ENCODE measurements at places on chromosomes 12 and 14.

DNA sequence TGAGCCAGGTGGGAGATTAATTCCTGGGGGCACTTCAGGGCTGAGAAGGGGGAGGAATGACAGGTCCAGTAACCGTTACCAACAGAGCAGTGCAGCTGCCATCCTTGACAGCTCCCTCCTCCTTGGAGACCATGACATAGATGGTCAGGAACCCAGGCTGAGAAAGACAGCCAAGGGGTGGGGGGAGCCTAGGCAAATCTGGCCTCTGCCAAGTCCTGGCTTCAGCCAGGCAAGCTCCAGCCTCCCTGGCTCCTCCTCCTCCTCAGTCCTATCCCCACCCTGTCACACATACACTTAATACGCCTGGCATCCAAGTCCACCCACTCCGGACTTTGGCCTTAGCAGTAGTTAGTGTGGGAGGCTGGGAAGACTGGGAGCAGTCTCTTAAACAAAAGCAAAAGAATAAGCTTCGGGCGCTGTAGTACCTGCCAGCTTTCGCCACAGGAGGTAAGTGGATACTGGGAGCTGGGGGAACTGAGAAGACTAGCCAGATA is at the start of gene RDH5:
RDH5 (plus strand) TSS at position 323 of the 494 bp plus-strand sequence. CDS start 792 bp downstream, outside the sequence.
- DNase-seq: no peak

DNA sequence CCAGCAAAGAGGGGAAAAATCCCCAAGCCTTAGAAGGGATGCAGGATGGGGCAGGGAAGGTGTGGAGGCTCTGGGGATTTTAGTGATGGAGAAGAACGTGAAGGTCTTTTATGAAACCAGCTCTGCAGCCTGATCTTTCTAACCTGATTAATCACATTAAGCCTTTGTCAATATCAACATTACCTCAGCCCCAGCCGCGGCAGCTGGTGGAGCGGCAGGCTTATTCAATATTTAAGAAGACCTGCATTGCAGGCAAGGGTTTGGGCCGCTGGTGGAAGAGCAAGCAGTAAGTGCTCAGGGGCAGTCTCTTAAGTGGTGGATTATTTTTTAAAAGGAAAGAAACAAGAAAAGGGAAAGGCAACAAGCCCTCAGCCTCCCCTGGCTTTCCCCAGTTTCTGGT is 16.6 kb downstream of the RPH3A start:
- no peak for DNase-seq

- no peak for DNase-seq
Observed at GRCh38 chr14:83257466-83258439, 1724.1 kb upstream of the SEL1L start.

GRCh38 chr12:27305673-27306456 is 26.8 kb upstream of the BMAL2 start:
- DNase-seq: peak; percentile 66

DNA sequence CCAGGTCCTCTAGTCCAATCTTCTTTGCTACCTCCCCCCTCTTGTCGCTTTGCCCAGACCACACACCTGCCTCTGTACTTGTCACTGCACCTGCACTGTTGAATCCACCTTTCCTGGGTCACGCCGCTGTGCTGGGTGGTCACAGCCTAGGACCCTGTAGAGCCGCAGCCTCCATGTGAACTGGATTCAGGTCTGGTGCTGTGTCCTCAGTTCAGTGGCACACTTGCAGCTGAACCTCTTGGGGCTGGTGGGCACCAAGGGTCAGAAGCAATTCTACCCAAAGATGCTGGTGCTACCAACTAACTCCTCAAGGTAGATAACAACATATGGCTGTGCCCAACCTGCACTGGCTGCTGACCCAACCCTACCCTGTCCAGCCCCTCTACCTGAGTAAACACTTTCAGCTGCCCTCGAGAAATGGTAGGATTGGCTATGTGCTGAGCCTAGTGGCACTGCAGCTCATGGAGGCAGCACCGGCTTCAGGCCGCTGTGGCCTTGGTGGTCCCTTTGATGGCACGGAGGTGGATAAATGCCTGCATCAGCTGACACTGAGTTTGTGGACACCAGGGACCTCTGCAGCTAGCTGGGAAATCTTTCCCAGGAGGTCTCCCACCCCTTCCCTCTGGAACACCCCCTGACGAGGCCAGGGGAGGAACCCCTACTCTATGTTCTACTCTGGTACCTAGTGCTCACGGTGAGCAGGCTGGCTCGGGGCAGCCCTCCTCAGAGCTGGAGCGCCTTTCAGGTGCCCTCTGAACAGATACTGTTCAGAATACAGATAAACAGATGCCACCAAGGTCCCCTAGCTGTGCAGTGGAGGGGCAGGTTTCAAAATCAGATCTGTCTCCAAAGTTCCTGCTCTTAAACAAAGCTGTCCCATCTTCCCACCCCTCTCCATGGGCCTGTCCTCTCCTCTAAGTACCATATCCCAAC is 14.3 kb downstream of the AGAP2 start:
- DNase-seq: no peak

DNA sequence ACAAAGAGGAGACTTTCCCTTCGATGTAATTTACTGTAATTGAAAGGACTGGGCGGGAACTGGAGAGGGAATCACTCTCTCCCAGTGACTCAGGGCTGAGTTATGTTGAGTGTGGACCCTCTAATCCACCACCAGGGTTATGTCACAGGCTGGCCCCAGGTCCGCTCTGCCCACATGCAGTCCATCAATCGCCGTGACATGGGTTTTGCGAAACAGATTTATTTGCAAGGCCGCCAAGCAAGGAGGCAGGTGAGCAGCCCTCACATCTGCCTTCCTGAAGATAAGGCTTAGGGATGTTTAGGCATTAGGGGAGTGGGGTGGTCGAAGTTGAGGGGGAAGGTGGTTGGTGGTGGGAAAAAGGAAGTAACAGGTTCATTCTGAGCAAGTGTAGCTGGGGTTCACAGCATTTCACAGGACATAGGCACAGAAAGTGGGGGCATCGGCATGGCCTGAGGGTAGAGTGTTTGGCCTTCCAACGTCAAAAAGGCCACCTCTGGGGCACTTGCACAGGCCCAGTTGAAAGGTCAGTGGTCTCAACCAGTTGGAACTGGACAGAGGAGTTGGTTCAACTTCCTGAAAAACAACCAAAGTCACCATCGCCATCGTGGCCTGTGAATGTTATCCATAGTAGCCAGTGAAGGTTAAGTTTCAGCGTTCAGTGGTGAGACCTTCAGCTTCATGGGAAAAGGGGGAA is 66.9 kb downstream of the DNAH10 start:
- no peak for DNase-seq

DNA sequence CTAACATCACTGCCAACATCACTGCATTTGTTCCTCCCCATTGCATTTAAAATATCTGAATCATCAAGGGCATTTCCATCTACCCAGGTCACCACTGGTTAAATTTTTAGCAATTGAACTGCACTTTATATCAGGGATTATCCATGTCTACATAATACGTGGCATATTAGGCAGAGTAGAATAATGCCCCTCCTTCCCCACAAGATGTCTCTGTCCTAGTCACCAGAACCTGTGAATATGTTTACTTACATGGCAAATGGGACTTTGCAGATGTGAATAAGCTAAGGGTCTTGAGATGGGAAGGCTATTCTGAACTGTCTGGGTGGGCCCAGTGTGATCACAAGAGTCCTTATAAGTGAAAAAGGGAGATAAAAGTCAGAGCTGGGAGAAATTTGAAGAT is 181.7 kb upstream of the ARID2 start:
- DNase-seq: peak; percentile 8

DNA sequence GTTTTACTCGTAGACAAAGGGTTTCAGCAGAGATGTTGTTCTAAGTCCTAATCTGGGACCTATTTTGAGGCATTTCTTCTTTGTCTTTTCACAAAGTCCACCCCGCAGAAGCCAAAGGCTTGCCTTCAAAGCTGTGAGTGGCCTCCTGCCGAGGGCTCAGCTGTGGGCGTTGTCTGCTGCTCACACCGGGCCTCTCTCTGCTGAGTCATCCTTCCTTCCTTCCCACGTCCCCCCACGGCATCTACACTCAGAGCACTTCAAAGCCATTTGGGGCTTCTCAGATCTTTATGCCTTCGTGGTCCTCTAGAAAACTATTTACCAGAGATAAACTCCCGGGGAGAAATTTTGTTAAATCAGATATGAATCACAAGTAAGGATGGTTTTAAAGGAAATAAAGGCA is 115.9 kb upstream of the TMPO start:
- DNase-seq: peak; percentile 47

DNA sequence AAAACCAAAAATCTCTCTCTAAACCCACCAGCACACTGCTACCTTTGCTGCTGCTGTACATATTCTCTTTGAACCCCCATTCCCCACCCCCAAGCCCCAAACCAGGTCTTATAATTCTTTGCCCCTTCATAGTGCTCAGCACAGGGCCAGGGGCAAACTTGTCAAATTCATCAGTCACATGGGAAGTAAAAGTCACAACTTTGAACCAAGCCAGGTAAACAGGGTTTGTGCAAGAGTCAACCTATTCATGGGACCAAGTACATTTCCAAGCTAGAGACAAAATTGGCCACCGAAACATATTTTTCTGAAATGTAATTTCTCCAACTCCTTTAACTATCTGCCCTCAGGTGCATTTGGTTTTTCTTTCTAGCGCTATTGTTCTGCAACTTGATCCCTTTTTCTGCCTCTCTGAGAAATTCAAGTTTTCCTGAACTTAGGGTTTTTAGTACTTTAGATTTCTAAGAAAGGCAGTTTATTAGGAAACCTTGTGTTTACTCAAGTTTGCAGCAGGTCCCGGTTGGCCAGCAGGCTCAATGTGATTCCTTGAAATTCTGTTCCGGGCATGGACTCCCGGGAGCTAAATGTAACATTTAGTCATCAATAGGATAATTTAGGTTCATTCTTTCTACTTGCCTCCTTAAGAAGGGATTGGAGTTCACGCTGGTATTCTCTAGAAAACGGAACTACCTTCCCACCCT is 230.5 kb downstream of the EFCAB11 start:
- no peak for DNase-seq

DNA sequence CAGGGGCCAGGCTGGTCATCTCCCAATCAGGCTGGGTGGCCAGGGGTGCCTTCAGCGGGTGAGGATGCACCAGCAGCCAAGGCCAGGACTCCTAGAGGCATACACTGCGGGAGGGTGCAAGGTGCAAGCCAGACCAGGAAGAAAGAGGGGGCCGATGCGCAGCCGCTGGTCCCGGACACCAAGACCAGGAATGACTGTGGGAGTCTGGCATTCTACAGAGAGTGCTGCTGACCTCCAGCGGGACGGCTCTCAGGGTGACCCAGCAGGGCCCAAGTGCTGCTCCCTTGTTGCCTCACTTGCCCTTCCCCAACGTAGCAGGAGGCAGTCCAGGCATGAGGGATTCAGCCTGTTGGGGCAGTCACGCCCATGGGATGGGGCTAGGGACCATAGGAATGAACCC is 35.8 kb downstream of the DEGS2 start:
- no peak for DNase-seq

DNA sequence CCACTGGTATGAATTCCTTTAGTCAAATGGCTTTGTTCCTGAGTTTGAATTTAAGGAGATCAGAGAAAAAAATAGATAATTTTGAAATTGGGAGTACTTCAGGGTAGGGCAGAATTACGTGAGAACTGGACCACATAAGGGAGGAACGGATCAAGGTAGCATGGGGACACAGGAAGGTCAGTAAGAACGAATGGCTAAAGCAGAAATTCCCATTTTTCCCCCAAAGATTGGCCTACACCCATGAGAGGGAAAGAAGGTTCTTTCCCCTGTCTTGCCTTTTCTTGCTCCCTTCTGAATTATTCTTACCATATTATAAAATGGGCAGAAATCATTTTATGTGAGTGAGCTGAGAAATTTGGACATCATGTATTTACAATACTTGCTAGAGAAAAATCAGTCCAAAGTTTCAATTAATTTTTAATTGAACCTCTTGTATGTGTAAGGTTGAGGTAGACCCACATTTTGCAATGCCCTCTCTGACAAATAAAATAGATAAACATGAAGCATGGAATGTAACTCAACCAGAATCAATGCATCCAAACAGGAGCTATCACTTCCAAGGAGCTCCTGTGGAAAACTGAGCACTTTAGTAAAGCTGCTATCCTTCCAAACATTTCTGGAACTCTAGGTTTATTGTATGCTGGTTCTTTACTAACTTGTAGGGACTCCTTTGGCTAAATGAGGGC is 93.8 kb downstream of the KIF21A start:
- DNase-seq: no peak

DNA sequence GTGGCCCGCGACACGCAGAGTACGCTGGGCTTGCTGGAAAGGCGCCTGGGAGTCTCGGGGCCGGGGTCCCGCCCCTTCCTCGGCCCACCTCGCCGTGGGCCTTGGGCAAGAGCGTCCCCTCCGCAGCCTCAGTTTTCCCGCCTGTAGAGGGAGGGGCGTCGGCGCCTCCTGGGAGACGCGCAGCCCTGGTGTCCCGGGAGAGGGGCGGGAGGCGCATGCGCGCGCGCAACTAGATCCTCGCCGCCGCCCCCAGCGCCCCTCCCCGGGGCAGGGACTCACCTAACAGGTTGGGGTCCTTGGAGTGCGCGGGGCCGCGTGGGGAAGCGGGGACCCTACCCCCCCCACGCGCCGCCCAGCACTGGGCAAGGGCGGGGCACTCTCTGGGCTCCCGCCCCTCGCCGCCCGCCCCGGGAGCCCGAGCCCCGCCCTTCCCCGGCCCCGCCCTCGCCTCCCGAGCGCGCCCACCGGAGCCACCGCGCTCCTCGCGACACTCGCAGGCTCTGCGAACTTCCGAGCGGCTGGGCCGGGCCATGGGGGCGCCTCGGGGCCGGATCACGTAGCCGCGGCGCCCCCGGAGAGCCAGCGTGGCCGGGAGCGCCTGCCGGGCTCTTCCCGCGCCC is at the start of gene KIF26A:
KIF26A (plus strand) TSS at position 490 of the 620 bp plus-strand sequence. CDS start 136 bp downstream, outside the sequence.
- no peak for DNase-seq

- DNase-seq: no peak
Observed at GRCh38 chr14:47678993-47679392, 3.6 kb upstream of the MDGA2 start.

DNA sequence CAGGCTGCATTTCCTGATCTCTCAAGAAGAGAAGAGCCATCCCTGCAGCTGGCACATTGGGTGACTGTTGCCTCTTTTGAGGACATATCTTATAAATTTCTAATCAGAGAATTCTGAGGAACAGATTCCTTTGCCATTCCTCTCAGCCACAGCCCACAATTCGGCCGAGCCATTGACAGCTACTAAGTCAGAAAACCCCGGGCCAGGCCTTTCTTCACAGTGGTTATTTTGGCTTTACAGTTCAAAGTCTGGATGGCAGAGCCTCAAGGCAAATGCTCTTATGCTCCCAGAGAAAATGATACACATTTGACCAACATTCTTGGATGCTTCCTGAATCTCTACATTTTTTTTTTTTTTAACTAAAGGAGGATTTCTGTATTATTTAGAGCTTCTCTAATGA is 138.4 kb upstream of the FRMD6 start:
- DNase-seq: no peak

GRCh38 chr12:120685522-120685921 is 1.4 kb upstream of the MLEC start:
- no peak for DNase-seq

- no peak for DNase-seq
Observed at GRCh38 chr12:113512568-113512967, 40.9 kb upstream of the LHX5 start.

DNA sequence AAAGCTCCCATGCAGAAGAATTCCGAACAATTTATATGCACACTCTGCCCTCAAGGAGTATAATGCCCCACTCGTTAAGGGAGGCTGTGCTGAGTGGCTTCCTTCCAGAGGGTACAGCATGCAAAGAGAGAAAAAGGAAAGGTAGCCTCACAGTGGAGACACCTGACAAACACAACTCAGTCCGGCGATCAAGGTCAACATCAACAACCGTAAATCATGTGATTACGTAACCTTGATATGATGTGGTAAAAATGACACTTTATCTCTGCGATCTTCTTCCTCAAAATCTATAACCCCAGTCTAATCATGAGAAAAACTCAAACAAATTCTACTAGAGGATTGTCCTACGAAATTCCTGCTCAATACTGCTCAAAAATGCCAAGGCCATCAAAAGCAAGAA is 400.5 kb upstream of the CCDC196 start:
- no peak for DNase-seq

GRCh38 chr12:14327711-14328110 is 37.8 kb upstream of the ATF7IP start:
- peak; percentile 70 for DNase-seq

Data from suppressor macrophage treated with lipopolysaccharide for 4 hours (primary cell).